ENCODE measurements at places on chromosomes 16 and 17.

DNA sequence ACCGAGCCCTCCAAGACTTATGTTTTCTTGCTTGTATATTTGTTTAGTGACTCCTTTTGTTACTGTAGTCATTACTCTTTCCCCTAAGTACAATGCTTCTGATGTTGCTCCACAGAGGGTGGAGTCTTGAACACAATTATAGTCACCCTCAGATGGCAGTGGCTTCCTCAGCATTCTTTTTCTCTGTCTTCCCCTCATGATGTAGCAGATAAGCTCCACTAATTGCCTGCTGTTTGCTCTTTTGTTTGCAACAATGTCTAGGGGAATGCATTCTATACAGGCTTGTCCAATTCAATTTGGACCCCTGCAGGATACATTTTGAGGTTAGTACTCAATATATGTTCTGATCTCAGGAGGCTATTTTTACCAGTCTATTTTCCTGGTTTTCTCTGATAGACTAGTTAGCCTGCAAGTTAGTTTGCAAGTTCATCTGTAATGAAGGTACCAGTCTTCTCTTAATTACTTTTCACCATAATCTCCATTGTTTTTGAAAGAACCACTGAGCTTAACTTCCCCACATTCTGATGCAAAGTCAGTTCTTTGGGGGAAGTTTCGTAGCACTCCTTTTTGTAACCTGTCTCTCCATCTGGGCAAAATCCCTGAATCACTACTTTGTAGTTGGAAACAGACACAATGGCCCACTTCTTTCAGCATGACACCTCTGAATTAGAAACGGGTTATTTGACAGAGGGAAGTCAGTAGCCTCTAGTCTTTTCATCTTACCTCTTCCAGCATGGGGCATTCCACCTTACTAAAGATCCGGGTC is 1509.2 kb downstream of the CDH11 start:
- no peak for DNase-seq

DNA sequence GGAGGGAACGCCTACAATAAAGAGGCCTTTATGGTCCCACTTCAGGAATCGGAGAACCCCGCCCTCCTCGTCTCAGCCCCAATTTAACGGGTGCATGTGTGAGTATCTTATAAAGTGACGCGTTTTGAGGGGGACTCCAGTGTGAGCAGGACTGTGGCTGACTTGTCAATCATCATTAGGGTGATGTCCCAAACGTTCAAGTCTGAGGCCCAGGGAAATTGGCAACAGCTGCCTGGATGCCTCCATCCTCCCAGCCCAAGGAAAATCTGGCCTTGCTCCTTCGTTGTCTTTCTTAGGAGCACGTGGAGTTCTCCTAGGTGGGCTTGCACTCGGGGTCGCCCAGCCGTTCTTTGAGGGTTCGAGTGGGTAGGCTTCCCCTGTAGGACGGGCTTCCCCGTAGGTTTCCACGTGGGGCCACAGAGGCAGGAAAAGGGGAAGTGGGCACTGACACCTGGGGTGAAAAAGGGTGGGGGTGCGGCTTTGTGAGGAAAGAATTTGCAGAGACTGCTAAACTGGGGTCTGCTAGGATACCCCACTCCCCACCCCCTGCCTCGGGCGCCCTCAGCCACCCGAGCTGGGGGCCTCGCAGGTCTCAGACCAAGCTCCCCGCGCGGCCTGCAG is 561 bp upstream of the HERPUD1 start:
- DNase-seq, result no peak

GRCh38 chr17:30225919-30226553 is 9.5 kb downstream of the SLC6A4 start:
- DNase-seq, result no peak

- no peak for DNase-seq
Measured at GRCh38 chr17:60327901-60328273, 64.0 kb downstream of the USP32 start.

DNA sequence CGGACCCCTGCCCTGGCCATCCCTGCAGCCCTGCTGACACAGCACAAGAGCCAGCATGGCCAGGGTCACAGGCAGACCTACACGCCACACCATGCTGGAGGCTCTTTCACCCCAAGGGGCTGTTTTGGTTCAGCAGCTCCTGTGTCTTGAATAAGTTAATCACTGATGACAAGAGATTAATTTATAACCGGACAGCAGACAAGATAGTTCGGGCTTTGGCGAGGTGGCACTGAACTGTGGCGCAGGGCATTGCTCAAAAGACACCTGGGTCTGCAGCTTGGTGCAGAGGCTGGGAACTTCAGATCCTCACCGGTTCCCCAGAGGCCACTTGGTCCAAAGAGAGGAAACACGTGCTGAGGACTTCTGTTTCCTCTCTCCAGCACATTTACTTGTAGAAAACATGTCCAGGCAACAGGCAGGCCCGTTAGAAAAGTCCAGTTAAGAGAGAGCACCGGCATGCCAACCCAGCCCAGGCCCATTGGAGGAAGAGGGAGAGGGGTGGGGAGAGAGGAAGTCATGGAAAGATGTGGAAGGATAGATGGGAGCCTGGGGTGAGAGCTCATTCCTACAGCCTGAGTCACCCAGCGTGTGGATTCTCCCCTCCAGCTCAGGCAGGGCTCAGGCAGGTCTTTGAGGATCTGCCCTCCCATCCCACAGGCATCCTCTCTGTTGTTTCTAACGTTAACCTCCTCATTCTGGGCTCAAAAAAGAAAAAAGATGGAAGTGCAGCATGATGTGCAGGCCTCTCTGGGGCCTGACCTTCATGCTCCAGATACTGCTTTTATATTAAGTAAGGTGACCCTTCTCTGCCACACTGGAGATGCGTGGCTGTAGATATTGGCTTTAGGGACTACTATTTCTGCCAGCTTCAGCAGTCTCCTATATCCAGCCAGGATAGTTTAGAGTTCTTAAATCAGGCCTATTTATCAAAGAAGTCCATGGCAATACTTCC is 80.0 kb upstream of the HNF1B start:
- DNase-seq, result no peak

- no peak for DNase-seq
Measured at GRCh38 chr16:66477028-66477515, 50.0 kb downstream of the BEAN1 start.

DNA sequence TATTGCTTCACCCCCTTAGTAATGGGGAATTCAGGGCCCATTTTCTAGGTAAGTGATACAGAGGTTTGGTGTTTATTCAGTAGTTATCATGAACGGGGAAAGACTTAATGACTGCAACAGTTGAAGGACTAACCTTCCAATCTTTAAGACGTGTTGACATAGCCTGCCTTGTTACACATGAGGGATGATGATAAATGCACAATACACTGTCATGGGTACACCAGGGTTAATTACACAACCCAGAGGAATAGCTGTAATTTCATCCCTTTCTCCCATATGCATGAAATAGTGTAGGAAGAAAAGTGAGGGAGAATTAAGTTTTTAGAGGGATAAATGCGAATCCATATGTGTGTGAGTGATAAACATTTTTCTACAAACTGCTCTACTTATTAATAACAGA is 10.7 kb downstream of the MYH4 start:
- no peak for DNase-seq

DNA sequence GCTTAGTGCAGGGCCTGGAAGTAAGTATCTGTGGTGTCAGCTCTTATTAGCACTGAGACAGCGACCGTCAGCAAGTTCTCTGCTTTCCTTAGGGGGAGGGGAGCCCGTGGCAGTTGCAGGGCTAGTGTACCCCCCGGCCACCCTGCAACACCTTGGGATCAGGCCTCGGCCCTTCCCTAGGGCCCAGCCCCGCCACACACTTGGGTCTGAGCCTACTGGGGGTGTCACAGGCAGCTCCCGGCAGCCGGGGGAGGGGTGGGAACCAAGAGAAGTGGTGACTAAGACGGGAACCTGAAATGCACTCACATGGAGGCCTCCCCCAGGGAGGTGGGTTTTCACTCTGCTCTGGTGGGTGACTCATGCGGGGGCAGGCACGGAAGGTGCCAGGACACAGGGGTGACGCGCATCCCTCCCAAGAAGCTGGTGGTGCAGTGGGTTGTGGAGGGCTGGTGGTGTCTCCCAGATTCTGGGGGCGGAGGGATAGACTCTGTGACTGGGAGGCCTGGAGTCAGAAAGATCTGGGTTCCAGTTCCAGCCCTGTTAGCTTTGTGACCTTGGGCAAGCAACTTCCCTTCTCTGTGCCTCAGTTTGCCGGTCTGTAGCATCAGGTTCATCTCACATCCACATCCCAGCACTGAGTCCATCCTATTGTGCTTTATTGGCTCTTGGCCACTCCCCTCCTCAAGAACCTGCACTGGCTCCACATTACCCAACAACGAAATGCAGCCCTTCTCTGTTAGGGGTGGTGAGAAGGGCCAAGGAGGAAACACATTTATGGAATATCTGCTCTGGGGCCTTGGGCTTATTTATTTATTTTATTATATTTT is 44.5 kb downstream of the LAT start:
- DNase-seq, result peak; percentile 92

Data from stimulated activated naive CD8-positive, alpha-beta T cell treated with anti-CD3 and anti-CD28 coated beads, Interleukin-15, amount 100 ng/mL, for 72 hours (primary cell).